ENCODE measurements at places on chromosomes 11 and 22.

DNA sequence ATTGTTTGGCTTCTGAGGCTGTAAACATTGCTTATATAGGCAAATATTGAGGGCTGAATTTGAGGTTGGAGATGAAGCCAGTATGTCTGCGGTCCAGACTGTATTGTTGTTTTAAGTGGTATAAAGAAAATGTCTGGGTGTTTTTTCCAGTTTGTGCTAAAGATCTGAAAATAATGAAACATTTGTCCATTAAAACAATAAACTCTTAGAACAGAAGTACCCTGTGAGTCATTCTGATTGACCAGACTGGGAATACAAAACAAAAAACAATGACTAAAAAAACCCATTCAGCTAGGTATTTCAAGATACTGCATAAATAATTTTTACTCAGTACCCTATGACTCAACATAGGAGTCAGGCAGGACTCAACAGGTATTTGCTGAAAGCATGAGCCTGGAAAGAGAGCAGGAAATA is 20.4 kb downstream of the ALKBH8 start:
- H3K27me3 ChIP-seq: no peaks in the 10 kb centered on the region
- H3K27ac ChIP-seq: no peak overlapping the region
- H3K4me1 ChIP-seq: no peaks in the 10 kb centered on the region

- no peak overlapping the region for H3K4me3 ChIP-seq
- peak; percentile 96 for DNase-seq
- H3K4me1 ChIP-seq: peaks cover 37% of the 10 kb centered on the region
- no peaks in the 10 kb centered on the region for H3K36me3 ChIP-seq
- peak overlapping the region; percentile 99 for H3K27ac ChIP-seq
Measured at GRCh38 chr11:353179-353873, 16.0 kb upstream of the B4GALNT4 start.

DNA sequence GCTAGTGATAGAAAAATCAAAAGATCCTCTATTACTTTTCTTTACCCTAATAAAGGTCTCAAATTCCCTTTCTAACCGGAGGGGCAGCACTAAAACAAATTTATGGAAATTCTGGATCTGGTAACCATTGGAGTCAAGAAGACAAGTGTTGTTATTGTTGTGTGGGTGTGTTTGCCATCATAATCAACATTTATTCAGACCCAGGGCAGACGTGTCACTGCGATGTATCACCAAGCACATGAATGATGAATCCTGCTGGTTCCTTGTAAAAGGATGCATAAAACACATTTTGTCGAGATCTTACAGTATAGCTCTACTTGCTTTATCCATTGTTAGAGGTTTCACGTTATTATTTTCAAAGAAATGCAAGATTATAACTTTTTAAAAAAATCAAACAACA is 12.1 kb upstream of the FJX1 start:
- peaks cover 15% of the 10 kb centered on the region for H3K4me1 ChIP-seq
- peaks cover 6% of the 10 kb centered on the region for H3K27me3 ChIP-seq
- DNase-seq: no peak

DNA sequence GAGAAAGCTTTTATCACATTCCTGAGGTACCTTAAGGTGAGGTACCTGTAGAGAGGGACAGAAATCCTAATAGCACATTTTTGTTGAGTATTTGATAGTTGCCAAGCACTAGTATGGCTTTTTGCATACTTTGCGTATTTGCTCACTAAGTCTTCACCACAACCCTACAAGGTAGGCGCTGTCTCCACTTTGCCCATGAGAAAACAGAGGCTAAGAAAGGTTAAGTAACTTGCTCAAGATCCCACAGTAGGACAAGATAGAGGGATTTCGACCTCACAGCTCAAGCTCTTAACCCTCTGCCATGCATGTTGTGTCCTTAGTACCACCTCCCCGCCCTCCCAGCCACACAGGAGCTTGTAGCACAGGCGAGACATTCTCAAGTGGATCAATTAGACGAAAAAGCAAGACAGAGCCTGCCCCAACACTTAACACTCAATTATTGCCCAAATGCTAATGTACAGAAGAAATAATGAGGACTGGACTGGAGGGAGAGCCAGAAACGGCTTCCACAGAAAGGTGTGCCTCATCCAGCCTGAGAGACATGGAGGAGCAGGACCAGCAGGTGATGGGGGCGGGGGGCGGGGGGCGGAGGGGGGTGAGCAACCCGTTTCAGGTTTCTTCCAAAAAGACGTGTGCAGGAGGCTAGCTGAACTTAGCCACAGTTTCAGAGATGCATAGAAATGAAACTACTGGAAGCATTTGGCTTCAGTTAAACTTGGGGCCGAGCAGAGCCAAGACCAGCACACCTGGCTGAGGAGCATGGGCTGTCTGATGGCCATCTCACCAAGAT is 26.7 kb upstream of the CD44 start:
- no peaks in the 10 kb centered on the region for H3K4me1 ChIP-seq
- no peak for DNase-seq
- H3K27ac ChIP-seq: no peak overlapping the region
- no peaks in the 10 kb centered on the region for H3K27me3 ChIP-seq
- no peaks in the 10 kb centered on the region for H3K36me3 ChIP-seq

GRCh38 chr11:132464003-132464342 is 1068.3 kb downstream of the OPCML start:
- H3K27me3 ChIP-seq: no peaks in the 10 kb centered on the region
- no peak for DNase-seq
- no peaks in the 10 kb centered on the region for H3K36me3 ChIP-seq
- H3K27ac ChIP-seq: no peak overlapping the region

- H3K4me3 ChIP-seq: no peak overlapping the region
- no peaks in the 10 kb centered on the region for H3K27me3 ChIP-seq
- peaks cover 18% of the 10 kb centered on the region for H3K4me1 ChIP-seq
- peak overlapping the region; percentile 42 for H3K27ac ChIP-seq
- H3K36me3 ChIP-seq: no peaks in the 10 kb centered on the region
- peak; percentile 91 for DNase-seq
Measured at GRCh38 chr22:44448271-44448830, 49.7 kb downstream of the RTL6 start.

DNA sequence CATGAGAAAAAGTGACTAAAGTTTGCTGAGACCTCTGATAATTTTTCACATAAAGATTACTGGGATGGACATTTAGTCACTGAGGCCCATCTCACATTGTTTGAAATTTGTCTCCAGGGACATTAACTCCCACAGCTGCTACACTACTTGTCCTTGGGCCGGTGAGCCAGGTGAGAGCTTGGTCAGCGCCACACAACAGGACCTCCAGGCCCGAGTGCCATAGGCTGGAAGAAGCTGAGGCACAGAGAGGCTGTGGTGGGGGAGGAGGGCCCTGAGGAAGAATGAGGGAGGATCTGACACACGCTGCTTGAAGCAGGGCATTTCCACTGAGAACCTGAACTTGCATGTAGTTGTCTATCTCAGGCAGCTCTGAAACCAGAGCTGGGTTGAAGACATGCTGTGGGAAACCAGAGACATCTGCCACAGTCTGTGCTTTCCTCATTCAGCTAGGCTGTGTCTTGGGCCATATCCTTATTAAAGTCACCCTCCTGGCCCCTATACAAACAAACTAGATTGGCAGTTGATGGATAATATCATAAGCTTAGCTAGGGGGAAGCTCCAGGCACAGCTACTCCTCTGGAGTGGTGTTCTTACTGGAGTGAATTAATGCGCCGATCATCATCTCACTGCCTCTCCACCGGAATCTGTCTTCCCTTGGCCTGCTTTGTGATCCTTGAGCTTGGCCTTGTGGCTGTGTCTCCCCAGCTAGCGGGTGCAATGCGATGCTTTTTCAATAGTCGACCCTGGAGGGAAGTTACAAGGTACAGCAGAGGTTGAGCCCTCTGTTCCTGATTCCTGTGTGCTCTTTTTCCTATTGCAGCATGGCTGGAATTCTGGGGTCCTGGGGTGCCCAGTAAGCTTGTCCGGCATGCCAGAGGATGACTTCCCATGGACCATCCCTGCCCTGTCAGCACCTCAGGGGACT is 225.3 kb upstream of the B3GAT1 start:
- H3K27me3 ChIP-seq: peaks cover 5% of the 10 kb centered on the region
- DNase-seq: no peak
- H3K4me3 ChIP-seq: no peak overlapping the region
- no peaks in the 10 kb centered on the region for H3K36me3 ChIP-seq
- H3K27ac ChIP-seq: no peak overlapping the region
- no peaks in the 10 kb centered on the region for H3K4me1 ChIP-seq

GRCh38 chr11:30895046-30895445 is 308.9 kb upstream of the MPPED2 start:
- H3K36me3 ChIP-seq: no peaks in the 10 kb centered on the region
- H3K4me3 ChIP-seq: no peak overlapping the region
- H3K27ac ChIP-seq: no peak overlapping the region

- H3K27me3 ChIP-seq: no peaks in the 10 kb centered on the region
- no peak overlapping the region for H3K27ac ChIP-seq
- H3K36me3 ChIP-seq: peaks cover 45% of the 10 kb centered on the region
- H3K4me1 ChIP-seq: no peaks in the 10 kb centered on the region
- no peak for DNase-seq
- no peak overlapping the region for H3K4me3 ChIP-seq
Measured at GRCh38 chr22:17817079-17817478, 42.8 kb upstream of the BID start.

- peaks cover 16% of the 10 kb centered on the region for H3K36me3 ChIP-seq
- peaks cover 20% of the 10 kb centered on the region for H3K4me1 ChIP-seq
- H3K4me3 ChIP-seq: no peak overlapping the region
- H3K27me3 ChIP-seq: no peaks in the 10 kb centered on the region
- no peak overlapping the region for H3K27ac ChIP-seq
Measured at GRCh38 chr11:126011265-126011664, 51.4 kb downstream of the CDON start.

- peak overlapping the region; percentile 35 for H3K4me3 ChIP-seq
- no peaks in the 10 kb centered on the region for H3K27me3 ChIP-seq
- no peak for DNase-seq
- H3K4me1 ChIP-seq: no peaks in the 10 kb centered on the region
- H3K27ac ChIP-seq: peak overlapping the region; percentile 69
Measured at GRCh38 chr22:42443240-42444076, 11.3 kb upstream of the NFAM1 start.

DNA sequence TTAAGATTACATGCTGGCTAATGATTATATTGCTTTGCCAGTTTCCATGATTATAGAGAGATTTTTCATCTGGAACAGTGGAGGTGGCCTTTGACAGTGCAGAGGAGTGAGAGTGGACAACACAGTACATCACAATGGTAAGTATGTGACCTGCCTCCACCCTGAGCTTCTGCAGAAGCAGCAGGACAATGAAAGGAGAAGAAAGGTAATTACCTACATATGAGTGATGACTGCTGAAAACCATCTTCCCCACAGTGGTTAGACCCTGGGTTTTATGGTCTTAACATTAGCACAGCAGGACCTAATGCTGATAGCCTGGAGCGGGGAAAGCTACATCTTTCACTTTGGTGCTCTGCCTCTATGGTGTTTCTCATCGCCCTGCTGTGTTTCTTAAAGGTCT is 454.7 kb upstream of the DDI1 start:
- H3K27ac ChIP-seq: no peak overlapping the region
- no peaks in the 10 kb centered on the region for H3K4me1 ChIP-seq
- H3K36me3 ChIP-seq: no peaks in the 10 kb centered on the region
- no peak overlapping the region for H3K4me3 ChIP-seq
- no peak for DNase-seq

DNA sequence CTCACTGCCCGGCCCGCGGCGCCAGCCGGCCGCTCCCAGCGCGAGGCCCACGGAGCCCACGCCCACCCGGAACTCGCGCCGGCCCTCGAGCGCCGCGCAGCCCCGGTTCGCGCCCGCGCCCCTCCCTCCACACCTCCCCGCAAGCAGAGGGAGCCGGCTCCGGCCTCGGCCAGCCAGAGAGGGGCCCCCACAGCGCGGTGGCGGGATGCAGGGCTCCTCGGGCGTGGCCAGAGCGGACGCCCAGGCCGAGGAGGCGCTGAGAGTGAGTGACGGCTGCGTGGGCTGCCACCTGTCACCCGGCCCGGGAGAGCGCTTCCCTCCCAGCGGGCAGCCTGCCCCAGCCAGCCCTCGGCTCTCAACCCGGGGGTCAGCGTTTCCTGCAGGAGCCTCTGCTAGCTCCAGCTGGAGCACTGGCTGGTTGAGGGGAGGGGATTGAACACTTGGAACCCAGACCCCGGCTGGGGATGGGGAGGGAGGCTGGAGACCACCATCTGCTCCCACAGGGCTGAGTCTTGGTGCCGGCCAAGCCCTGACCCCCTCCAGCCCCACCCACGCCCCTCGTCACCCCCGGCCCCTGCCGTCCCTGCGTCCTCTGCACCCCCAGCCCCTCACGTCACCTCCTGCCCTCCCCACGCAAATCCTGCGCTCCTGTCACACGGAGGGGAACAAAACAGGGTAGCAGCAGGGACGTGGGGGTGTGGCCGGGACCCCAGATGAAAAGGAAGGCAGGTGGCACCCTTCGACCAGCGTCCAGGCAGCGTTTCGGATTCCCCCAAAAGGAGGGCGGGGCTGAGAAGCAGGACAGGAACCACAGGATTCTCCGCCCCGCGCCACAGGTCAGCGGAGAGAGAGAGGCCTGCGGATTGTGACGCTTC is 157.0 kb downstream of the BRD1 start:
- no peaks in the 10 kb centered on the region for H3K36me3 ChIP-seq
- DNase-seq: peak; percentile 56

- no peak overlapping the region for H3K27ac ChIP-seq
- no peak overlapping the region for H3K4me3 ChIP-seq
- no peak for DNase-seq
Measured at GRCh38 chr22:20994902-20995241, 7.0 kb downstream of the THAP7 start.

DNA sequence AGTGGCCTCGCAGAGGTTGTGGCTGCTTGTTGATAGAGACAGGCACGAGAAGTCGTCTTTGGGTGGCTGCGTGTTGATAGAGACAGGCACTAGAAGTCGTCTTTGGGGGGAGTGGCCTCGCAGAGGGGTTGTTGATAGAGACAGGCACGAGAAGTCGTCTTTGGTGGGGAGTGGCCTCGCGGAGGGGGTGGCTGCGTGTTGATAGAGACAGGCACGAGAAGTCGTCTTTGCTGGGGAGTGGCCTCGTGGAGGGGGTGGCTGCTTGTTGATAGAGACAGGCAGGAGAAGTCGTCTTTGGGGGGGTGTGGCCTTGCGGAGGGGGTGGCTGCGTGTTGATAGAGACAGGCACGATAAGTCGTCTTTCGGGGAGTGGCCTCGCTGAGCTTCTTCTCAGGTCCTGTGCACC is 328.8 kb downstream of the TBC1D22A start:
- peaks cover 9% of the 10 kb centered on the region for H3K4me1 ChIP-seq
- H3K27ac ChIP-seq: no peak overlapping the region
- H3K36me3 ChIP-seq: no peaks in the 10 kb centered on the region
- peak overlapping the region; percentile 49 for H3K4me3 ChIP-seq
- H3K27me3 ChIP-seq: no peaks in the 10 kb centered on the region
- no peak for DNase-seq

DNA sequence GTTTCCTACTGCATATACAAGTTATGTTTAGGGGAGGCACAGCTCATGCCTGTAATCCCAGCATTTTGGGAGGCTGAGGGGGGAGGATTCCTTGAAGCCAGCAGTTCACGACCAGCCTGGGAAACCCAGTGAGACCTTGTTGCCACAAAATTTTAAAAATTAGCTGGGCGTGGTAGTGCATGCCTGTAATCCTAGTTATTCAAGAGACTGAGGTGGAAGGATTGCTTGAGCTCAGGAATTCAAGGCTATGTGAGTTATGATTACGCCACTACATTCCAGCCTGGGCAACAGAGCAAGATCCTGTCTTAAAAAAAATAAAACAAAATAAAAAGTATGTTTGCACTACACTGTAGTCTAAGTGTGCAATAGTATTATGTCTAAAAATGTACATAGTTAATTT is 108.8 kb upstream of the TEAD1 start:
- no peaks in the 10 kb centered on the region for H3K36me3 ChIP-seq
- H3K4me3 ChIP-seq: no peak overlapping the region
- no peaks in the 10 kb centered on the region for H3K27me3 ChIP-seq
- H3K27ac ChIP-seq: no peak overlapping the region
- peaks cover 16% of the 10 kb centered on the region for H3K4me1 ChIP-seq
- DNase-seq: no peak

GRCh38 chr11:87228820-87229219 is 191.1 kb downstream of the TMEM135 start:
- DNase-seq: no peak
- no peaks in the 10 kb centered on the region for H3K36me3 ChIP-seq
- no peaks in the 10 kb centered on the region for H3K4me1 ChIP-seq
- no peak overlapping the region for H3K4me3 ChIP-seq
- no peak overlapping the region for H3K27ac ChIP-seq

Measured in sigmoid colon (tissue), 7 donors.